ENCODE measurements at places on chromosomes 5 and 9.
A peak's percentile ranks its signal among the peaks of the same experiment; 100 is the strongest.

GRCh38 chr5:125298746-125299379 lies 552.4 kb upstream of the ZNF608 start:
- no peak overlapping the region for H3K27ac ChIP-seq
- no peaks in the 10 kb centered on the region for H3K27me3 ChIP-seq
- no peak for DNase-seq

GRCh38 chr5:173688703-173689102 lies 72.3 kb upstream of the BOD1 start:
- no peaks in the 10 kb centered on the region for H3K36me3 ChIP-seq
- H3K4me3 ChIP-seq = no peak overlapping the region
- DNase-seq = no peak
- H3K27me3 ChIP-seq = no peaks in the 10 kb centered on the region
- no peak overlapping the region for H3K27ac ChIP-seq

DNA sequence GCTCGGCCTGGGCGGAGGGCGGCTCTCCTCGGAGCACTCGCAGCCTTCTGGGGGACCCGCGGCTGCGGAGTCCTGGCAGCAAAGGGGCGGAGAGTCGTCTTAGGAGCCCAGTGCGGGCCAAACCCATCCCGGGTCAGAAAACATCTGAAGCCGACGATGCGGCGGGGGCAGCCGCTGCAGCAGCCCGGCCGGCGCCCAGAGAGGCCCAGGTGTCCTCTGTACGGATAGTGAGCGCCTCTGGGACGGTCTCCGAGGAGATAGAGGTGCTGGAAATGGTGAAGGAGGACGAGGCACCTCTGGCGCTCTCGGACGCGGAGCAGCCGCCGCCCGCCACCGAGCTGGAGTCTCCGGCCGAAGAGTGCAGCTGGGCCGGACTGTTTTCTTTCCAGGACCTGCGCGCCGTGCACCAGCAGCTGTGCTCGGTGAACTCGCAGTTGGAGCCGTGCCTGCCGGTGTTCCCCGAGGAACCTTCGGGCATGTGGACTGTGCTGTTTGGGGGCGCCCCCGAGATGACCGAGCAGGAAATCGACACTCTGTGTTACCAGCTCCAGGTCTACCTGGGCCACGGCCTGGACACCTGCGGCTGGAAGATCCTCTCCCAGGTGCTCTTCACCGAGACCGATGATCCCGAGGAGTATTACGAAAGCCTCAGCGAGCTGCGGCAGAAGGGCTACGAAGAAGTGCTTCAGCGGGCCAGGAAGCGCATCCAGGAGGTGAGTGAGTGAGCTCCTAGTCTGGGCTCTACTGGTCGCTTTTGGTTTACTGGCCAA lies 1.2 kb downstream of the JMY start:
- H3K4me1 ChIP-seq = peaks cover 40% of the 10 kb centered on the region
- H3K27ac ChIP-seq = peak overlapping the region; percentile 100
- no peaks in the 10 kb centered on the region for H3K36me3 ChIP-seq
- no peaks in the 10 kb centered on the region for H3K27me3 ChIP-seq
- peak overlapping the region; percentile 98 for H3K4me3 ChIP-seq

- H3K27ac ChIP-seq = no peak overlapping the region
- H3K36me3 ChIP-seq = no peaks in the 10 kb centered on the region
Observed at GRCh38 chr9:89804766-89805531, 200.1 kb downstream of the GADD45G start.

GRCh38 chr5:179304871-179305270 lies 40.4 kb downstream of the ADAMTS2 start:
- no peaks in the 10 kb centered on the region for H3K27me3 ChIP-seq
- H3K36me3 ChIP-seq = no peaks in the 10 kb centered on the region
- no peak for DNase-seq
- no peak overlapping the region for H3K4me3 ChIP-seq
- peak overlapping the region; percentile 72 for H3K27ac ChIP-seq
- H3K4me1 ChIP-seq = peaks cover 43% of the 10 kb centered on the region

- no peak overlapping the region for H3K27ac ChIP-seq
- H3K27me3 ChIP-seq = no peaks in the 10 kb centered on the region
- no peak overlapping the region for H3K4me3 ChIP-seq
- H3K36me3 ChIP-seq = no peaks in the 10 kb centered on the region
- DNase-seq = no peak
Observed at GRCh38 chr9:110898358-110898757, 139.9 kb downstream of the LPAR1 start.

DNA sequence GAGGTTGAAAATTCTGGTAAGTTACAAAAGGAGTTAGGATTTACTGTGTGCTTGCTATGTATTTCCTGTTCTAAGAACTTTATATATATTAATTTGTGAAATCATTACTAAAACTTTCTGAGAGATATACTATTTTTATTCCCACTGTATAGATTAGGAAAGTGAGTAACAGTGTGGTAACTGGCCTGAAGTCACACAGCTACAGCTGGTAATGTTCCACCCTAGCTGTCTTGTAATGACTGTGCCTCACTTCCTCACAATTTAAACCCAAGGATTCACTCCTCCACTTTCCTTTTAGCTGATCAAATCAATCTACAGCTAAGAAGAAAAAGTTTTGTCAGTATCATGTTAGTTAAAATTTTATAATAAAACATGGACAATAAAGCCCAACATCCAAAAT lies 278.8 kb downstream of the GAS1 start:
- H3K27me3 ChIP-seq = no peaks in the 10 kb centered on the region
- no peak overlapping the region for H3K4me3 ChIP-seq
- H3K27ac ChIP-seq = no peak overlapping the region
- no peak for DNase-seq
- no peaks in the 10 kb centered on the region for H3K4me1 ChIP-seq
- no peaks in the 10 kb centered on the region for H3K36me3 ChIP-seq

GRCh38 chr5:6755519-6755918 lies 42.3 kb downstream of the TENT4A start:
- H3K27ac ChIP-seq = no peak overlapping the region
- H3K27me3 ChIP-seq = no peaks in the 10 kb centered on the region
- DNase-seq = no peak
- H3K4me1 ChIP-seq = no peaks in the 10 kb centered on the region
- H3K4me3 ChIP-seq = no peak overlapping the region
- H3K36me3 ChIP-seq = no peaks in the 10 kb centered on the region

DNA sequence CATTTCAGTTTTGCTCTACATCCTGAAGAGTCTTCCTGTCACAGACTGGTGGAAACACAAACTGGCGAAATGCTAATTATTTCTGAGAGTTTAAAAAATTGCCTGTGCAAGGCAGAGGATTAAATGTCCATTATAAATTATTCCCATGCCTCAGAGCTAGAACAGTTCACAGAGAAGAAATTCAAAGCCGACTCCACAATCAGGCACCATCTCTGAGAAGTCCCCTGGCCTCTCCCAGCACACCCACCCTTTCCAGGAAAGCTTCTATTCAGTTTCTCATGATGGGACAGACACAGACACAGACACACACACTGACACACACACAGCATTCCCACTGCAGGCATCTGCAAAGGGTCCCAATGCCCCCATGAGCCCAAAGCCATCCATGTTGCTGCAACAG lies 253.1 kb downstream of the DENND1A start:
- H3K4me1 ChIP-seq = peaks cover 16% of the 10 kb centered on the region
- H3K27ac ChIP-seq = no peak overlapping the region
- H3K27me3 ChIP-seq = no peaks in the 10 kb centered on the region
- H3K36me3 ChIP-seq = no peaks in the 10 kb centered on the region
- DNase-seq = no peak

- DNase-seq = no peak
- no peaks in the 10 kb centered on the region for H3K27me3 ChIP-seq
- no peak overlapping the region for H3K27ac ChIP-seq
- H3K36me3 ChIP-seq = no peaks in the 10 kb centered on the region
Observed at GRCh38 chr9:115398313-115398650, 280.3 kb upstream of the TNC start.

- H3K27me3 ChIP-seq = no peaks in the 10 kb centered on the region
- H3K4me1 ChIP-seq = no peaks in the 10 kb centered on the region
- no peak overlapping the region for H3K4me3 ChIP-seq
- no peaks in the 10 kb centered on the region for H3K36me3 ChIP-seq
- no peak for DNase-seq
Observed at GRCh38 chr5:123582550-123583285, 70.7 kb downstream of the CSNK1G3 start.

DNA sequence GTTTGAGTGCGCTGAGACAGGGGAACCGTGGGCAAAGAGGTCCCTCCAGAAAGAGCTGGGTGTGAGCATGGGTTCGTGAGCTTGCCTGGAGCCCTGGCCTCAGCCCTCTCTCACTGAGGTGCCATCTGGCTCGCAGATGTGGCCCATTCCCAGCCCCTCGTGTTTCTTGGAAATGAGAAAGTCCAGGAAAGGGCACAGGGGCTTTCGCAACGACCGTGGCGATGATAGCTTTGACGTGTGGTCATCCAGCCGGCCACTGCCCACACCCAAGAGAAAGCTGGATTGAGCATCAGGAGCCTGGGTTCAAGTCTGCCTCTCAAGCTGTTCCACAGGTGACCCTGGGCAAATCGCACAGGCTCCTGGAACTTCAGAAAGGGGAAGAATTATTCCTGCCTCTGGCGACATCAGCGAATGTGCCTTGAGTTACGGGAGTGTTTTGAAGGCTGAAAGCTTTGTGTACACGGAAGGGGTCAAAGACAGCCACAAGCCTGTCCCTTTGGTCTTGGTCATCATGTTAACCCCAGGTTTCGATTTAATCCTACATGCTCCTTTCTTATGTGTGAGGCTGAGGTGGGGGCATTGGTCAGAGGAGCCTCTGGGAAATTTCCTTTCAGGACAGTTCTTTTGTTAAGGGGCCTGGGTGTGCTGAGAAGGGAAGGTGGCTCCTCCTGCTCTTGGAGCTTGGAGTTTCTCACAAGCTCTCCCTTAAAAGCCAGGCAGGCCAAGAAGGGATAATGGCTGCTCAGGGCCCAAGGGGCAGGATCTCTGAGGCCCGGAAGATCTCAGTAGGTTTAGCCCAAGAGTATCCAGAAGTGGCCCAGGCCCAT lies 41.7 kb upstream of the IL17B start:
- H3K36me3 ChIP-seq = no peaks in the 10 kb centered on the region
- H3K4me3 ChIP-seq = no peak overlapping the region
- H3K27ac ChIP-seq = peak overlapping the region; percentile 84
- no peak for DNase-seq
- no peaks in the 10 kb centered on the region for H3K27me3 ChIP-seq

- DNase-seq = no peak
- peaks cover 7% of the 10 kb centered on the region for H3K4me1 ChIP-seq
- H3K4me3 ChIP-seq = no peak overlapping the region
- H3K27ac ChIP-seq = no peak overlapping the region
- no peaks in the 10 kb centered on the region for H3K36me3 ChIP-seq
- H3K27me3 ChIP-seq = no peaks in the 10 kb centered on the region
Observed at GRCh38 chr5:33536802-33537201, 96.0 kb downstream of the TARS1 start.

Data from vagina (tissue), 2 donors.